Activated CD4-positive, alpha-beta T cell treated with anti-CD3 and anti-CD28 coated beads, Interleukin-2, amount 50 U/mL, for 48 hours (primary cell): ENCODE measurements at places on chromosomes 2 and 18.

DNA sequence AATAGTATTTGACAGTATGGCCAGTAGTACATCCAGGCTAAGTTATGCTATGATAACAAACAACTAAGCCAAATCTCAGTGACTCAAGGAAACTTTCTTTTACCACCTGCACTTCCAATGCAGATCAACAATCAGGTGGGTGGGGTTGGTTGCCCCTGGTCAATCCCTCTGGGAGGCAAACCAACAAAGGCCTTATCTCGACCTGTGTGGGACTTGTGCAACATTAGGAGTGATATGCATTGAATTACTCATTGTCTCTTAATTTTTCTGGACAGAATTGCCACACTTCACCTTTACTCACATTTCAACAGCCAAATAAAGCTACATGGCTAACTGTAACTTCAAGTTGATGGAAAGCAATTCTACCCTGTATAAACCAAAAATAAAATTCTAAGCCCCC lies 1049.3 kb upstream of the CDH2 start:
- no peak for DNase-seq

- no peak for DNase-seq
Observed at GRCh38 chr2:6657855-6658254, 207.9 kb downstream of the CMPK2 start.

- DNase-seq, result no peak
Observed at GRCh38 chr2:191693778-191694177, 15.8 kb downstream of the NABP1 start.

DNA sequence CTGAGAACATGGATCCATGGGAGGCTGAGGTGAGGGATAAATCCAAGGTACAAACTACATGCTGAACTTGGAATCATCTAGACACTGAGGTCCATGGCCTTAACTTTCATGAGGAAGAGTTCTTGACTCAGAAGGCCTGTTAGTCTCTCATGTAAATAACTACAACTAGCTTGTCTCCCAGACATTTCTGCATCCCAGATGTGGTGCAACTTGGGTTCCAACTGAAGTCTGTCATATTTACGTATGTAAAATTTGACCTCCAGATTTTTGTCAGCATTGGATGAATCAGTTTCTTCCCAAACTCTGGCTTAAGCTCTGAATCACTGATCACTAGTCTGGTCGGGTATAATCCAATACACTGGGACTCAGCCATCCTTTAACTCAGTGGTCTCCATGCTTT lies 306.9 kb downstream of the PDE11A start:
- DNase-seq, result no peak

DNA sequence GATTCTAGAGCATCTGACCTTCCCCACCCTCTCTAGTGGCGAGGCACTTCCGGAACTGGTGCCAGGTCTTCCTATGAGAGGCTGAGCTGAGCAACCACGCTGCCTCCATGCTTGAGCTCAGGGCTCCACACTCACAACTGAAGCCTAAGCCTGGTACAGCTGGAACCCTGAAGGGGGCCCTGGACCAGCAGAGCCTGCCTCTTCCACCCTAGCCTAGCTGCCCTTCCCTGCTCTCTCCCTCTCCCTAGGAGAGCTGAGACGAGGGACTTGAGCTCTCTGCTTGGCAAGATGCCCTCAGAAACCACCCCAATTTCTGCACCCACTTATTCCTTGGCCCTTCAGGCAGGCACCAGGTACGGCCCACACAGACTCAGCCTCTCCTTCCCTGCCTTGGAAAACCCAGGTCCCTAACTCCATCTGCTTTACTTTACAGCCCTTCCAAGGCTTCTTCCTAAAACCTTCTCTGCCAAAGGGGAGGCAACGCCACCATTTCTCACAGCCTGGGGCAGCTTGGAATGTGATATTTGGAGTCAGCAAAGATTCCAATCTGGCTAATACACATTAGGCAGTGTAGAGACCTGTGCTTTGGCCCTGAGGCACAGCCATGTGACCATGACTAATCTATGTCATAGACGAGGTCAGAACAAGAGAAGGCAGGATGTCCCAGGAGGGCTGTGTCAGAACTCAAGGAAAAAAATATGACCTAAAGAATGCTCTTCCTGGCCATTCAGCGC lies 18.8 kb downstream of the COX7A2L start:
- no peak for DNase-seq

GRCh38 chr2:60966507-60967405 lies 50.8 kb upstream of the PEX13 start:
- no peak for DNase-seq

DNA sequence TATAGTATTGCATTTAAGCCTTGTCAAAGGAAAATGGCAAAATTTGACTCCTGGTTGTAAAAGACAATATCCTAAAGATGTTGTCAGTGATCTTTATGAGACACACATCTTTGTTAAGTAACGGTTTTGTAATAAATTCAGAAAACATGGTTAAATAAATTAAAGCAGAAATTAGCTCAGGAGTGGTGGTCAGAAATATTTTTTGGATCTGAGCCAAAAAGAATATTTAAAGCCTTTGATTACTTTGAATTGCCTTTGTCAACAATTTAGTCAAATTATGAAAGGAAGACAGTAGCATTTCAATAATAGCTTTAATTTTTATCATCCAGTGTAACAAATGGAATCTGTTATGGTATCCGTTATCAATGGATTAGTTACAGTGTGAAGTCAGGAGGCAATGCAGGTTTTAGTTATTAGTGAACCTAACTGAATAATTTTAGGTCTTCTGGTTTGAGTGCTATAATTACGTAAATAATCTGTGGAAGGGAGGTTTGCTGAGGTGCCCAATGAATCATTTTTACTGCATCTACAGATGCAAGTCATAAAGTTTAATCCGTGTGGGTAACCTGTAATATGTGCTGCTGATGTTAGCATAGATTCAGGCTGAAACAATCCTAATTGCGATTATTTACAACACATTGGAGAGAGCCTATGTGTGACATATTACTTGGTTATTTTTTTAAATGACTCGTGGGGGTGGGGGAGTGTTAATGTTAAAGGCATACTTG lies 42.7 kb downstream of the SMAD4 start:
- DNase-seq, result no peak

- DNase-seq, result no peak
Observed at GRCh38 chr2:66575625-66576310, 140.8 kb downstream of the MEIS1 start.

DNA sequence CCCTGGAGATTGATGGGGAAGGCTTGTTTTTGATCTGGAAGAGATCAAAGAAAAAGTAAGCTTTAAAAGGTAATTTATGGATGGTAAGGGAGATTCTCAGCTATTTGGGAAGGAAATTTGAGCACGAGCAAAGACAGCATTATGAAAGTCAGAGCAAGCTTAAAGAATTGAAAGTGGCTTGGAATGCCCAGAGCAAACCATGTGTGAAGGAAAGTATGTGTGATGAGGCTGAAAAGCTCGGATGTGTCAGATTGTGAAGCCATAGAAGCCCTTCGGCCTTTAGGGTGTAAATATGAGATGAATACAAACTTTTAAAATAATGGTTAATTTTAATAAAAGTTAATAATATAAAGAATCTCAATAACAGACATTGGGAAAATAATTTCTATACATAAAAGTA lies 377.4 kb upstream of the DSEL start:
- DNase-seq, result no peak

DNA sequence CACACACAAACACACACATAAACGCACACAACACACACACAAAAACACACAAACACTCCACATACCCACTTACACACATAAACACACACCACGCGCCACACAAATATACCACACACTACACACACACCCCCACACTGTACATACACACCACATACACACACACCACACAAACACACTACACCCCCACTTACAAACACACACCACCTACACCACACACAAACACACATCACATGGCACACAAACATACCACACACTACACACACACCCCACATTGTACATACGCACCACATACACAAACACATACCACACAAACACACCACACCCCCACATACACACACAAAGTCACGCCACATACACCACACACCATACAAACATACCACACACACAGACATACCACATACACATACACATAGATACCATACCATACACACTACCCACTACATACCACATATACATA lies 59.9 kb downstream of the TWIST2 start:
- no peak for DNase-seq

DNA sequence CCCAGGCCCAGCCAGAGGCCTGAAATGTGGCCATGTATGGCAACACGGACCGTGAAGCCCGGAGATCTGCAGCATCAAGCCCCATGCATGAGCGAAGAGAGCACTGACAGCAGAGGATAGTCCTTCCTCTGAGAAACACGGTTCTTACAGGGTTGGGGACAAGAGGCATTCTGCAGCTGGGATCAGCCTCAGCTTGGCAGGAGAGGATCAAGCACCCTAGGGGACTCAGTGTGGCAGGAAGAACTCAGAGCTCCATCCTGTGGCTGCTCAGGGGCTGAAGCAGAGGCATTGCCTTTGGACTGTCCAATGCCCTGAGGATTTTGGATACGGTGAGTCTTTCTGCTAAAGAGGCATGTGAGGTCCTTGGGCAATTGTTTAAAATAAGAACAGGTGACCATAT lies 368.7 kb downstream of the ZNF516 start:
- DNase-seq, result no peak

- no peak for DNase-seq
Observed at GRCh38 chr2:36732673-36733036, 36.1 kb downstream of the VIT start.

GRCh38 chr18:50274941-50275340 lies 6.4 kb downstream of the MBD1 start:
- no peak for DNase-seq

GRCh38 chr2:130832296-130832940 lies 4.3 kb upstream of the ARHGEF4 start:
- DNase-seq, result no peak

DNA sequence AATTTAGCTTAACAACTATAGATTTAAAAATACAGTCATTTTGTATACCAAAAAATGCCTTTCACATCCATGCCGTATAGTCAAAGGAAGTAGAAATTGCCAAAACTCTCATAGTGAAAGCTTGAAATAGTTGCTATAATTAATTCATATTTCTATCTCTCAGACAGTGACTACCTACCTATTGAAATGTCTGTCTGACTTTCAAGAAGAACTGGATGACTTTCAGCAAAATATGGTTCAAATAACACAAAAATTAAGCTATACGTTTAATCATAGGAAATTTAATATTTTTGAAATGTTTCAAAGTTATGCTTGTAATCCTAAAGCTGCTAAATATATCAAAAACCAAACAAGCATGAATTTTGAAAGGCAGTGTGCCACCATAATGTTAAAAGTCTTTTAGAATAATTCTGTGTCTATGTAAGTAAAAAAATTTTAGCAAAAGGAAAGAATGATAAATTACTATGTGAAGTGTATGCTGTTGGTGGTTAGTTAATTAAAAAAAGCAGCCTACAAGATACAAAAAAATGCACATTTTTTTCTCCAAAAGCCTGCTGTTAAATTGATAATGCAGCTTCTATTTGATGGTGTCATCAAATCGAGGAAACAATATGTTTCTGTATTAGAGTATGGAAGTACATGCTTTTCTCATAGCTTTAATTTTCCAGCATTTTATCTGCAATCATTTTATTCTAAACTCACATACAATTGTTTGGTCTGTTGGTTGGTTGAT lies 57.7 kb upstream of the ST6GAL2 start:
- no peak for DNase-seq

- no peak for DNase-seq
Observed at GRCh38 chr2:171651667-171652415, 35.4 kb upstream of the DYNC1I2 start.

- DNase-seq, result no peak
Observed at GRCh38 chr2:99933894-99934650, 208.3 kb downstream of the AFF3 start.

DNA sequence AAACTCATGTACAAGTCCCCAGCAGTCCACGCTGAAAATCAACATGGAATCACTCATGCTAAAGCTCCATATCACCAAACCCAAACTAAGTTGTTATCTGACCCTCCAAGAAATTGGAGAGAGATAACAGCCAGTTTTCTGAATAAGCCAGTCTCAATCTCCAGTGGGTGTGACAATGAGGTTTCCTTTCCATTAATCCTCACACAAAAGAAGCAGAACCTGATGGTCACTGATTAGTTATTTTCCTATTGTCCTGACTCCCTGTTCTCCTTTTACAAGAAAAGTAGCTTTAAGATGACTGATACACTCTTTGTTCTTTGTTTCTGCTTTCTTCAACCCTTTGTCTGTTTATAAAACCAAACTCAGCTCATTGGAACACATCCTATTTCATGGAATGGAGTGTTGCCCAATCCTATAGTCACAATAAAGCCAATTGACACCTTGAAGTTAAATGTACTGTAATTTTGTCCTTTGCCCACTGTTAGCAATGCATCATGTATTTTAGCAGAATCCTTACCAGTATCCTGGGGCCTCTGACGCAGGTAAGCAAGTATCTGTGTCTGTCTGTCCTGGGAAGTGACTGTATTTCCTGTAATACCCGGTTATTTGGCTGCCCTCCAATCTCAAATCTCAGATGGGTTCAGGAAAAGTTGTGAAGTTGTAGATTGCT lies 30.6 kb upstream of the SH3RF3 start:
- no peak for DNase-seq

- DNase-seq, result no peak
Observed at GRCh38 chr2:28591711-28592335, 96.0 kb downstream of the PLB1 start.

DNA sequence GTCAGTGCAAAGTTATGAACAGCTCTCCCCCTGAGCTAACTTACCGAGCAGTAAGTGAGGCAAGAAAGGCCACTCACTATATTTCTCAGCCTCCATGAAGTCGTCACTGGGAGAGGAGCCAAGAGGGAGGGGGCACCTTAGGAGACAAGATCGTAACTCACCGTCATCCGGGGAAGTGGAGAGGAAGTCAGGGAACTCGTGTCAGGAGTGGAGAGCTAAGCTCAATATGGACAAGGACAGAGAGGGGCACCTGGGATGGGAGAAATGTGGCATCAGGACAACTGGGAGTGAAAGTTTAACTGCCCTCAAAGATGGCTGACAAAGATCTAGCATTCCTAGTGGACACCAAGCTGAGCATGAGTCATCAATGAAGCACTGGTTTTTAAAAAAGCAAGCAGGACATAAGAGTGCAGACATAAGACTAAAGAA lies 37.1 kb downstream of the BCL11A start:
- DNase-seq, result no peak

DNA sequence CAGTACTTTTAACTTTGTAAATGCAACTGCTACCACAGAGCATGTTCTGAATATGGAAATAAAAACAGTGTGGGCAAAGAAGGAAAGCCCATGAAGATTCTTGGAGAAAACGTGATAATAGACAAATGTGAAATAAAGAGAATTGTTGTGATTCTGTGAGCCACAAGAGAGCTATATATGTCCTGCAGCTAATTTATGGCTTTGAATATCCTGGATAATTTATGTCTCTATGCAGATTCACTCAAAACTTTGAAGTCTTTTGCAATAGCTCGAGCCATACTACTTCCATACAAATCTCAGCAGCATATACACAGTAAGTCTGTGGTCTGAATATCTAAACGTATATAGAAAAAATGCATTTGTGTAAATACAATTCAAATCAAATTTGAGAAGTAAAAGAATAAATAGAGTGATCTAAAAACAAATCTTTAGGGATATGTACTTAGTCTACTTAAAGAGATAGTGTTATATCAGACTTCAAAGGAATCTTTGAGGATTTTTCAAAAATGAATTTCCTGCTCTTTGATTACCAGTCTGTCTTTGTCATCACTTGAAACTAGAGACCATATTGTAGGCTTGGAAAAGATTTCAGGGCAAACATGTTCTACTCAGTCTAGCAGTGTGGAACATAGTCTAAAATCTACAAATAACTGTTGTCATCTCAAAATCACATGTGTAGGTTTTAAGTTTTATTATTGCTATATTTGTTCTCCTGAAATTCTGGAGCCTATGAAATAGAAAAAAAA lies 107.1 kb downstream of the CSRNP3 start:
- DNase-seq, result no peak

GRCh38 chr2:68719912-68720311 lies 14.7 kb upstream of the ARHGAP25 start:
- no peak for DNase-seq

- no peak for DNase-seq
Observed at GRCh38 chr2:125310657-125311364, 1285.7 kb downstream of the CNTNAP5 start.
